ENCODE measurements at places on chromosomes 7 and 10.

DNA sequence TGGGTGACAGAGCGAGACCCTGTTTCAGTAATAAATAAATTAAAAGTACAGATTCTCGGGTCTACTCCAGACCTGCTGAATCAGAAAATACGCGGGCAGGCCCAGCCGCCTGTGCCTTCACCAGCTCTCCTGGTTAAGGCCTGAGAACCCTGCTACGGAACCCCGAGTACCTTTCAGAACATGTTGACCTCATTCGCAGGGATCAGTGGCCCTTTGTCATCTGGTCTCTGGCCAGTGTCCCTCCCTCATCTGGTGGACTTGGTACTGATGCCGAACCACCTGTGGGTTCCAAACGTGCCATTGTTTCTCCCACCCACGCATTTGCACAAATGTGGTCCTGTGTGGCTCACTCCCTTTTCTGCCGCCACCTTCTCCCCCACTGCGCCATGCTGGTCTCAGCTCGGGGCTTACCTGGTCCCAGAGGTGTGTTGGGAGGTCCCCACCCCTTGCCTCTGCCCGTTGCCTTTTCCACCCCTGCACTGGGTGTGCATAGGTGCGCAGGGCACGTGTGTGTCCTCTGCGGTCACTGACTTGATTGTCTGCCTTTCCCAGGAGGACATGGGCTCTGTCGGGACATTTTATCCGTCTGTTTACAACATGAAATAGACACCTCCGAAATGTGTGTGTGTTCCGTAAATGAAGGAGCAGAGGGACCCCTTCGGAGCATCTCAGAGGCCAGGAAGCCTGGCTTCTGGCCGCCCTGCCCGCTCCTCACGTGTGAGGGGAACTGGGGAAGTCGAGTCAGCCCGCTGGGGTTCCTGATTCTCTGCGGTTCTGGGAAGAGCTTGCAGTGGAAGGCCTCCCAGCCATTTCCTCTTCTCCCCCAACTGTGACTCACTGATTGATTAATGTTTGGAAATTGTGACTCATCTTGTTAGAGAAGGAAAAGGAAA lies 135.2 kb downstream of the CUX1 start:
- no peak for DNase-seq

DNA sequence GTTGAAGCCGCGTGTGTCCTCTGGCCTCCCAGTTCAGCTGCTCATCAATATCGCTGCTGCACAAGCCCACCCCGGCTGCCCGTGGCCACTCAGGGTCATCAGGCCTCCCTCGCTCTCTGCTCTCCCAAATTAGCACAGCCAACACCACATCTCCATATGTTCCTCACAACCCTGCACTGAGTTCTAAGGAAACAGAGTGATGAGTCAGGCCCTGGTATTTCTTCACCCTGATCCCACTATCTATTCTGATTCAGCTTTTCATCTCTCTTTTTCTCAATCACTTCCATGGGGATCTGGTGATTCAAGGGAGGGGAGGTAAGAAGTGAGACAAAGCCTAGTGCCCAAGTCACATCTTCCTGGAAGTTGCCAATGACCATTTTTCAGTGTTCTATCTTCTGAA lies 23.8 kb downstream of the CYTH3 start:
- no peak for DNase-seq

- no peak for DNase-seq
These were observed 645.5 kb downstream of the GRID1 start for GRCh38 chr10:85720931-85721590.

GRCh38 chr7:36896956-36897590 lies 172.8 kb upstream of the AOAH start:
- no peak for DNase-seq

- DNase-seq = no peak
These were observed 2.8 kb upstream of the DEPP1 start for GRCh38 chr10:44981172-44982113.

DNA sequence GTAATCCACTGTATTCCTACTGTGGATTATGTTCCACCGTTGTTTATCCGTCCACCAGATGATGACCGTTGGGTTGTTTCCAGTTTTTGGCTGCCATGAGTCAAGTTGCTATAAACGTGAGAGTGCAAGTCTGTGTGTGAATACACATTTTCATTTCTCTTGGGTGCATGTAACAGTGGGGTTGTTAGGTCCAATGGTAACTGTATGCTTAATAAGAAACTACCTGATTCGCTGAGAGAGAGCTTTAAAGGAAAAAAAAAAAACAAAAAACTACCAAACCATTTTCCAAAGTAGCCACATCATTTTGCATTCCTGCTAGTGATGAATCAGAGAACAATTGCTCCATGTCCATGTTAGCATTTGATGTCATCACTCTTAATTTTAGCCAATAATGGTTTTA lies 15.9 kb downstream of the UBN2 start:
- no peak for DNase-seq

GRCh38 chr7:39342763-39343162 lies 223.4 kb upstream of the YAE1 start:
- DNase-seq = no peak

GRCh38 chr10:51743146-51743545 lies 43.8 kb upstream of the CSTF2T start:
- DNase-seq = no peak

GRCh38 chr10:124616040-124616835 lies 127.9 kb downstream of the FAM53B start:
- DNase-seq = no peak

GRCh38 chr7:128069373-128070364 lies 38.4 kb upstream of the LRRC4 start:
- no peak for DNase-seq

DNA sequence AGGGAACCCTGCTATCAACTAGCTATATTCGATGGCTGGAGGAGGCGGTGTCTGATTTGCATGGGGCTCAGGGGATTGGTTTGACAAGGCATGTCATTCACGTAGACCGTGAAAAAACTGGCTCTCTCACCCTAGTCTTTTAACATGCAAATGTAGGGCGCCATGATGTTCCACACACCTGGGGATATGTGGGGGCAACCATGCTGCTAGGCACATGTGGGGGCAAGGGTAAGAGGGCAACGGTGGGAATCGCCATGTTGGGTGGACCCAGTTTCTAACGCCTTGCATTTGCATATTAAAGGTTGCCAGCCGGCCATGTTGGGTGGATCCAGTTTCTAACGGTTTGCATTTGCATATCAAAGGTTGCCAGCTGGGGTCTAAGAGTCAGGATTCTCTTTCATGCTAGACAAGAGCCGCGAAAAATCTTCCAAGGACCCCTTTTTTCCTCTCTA lies 419.2 kb upstream of the NFE2L3 start:
- no peak for DNase-seq

DNA sequence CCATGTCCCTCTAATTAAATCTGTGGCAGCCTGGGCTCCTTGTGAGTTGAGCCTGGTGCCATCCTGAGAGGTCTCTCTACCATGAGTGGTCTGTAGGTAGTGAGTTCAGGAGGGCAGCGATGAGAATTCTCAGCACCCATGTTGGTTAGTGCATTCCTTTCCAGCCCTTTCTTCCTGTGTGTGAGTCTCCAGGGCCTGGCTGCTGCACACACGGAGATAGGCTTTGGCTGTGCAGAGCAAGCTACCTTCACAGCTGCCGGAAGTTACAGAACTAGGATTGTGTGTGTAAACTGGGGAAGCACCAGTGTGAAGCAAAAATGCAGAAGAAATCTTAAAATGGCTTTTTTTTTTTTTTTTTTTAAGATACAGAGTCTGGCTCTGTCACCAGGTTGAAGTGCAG lies 358.6 kb downstream of the PAXIP1 start:
- DNase-seq = no peak

DNA sequence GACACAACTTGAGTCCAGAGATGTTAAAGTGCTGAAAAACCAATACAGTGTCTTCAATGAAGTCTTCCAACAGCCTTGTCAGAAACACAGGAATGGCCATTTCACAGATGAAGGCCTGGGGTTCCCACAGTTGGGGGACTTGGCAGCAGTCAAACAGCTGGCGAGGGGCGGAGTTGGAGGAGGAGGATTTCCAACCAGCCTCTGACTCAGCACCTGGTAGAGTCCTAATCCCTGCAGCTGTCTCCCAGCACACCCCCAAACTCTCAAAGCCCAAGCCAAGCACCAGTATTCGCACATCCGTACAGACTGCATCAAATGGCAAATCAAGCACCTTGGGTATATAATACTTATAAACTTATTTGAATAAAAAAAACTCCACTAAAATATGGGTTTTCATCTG lies 28.0 kb downstream of the CTBP2 start:
- no peak for DNase-seq

DNA sequence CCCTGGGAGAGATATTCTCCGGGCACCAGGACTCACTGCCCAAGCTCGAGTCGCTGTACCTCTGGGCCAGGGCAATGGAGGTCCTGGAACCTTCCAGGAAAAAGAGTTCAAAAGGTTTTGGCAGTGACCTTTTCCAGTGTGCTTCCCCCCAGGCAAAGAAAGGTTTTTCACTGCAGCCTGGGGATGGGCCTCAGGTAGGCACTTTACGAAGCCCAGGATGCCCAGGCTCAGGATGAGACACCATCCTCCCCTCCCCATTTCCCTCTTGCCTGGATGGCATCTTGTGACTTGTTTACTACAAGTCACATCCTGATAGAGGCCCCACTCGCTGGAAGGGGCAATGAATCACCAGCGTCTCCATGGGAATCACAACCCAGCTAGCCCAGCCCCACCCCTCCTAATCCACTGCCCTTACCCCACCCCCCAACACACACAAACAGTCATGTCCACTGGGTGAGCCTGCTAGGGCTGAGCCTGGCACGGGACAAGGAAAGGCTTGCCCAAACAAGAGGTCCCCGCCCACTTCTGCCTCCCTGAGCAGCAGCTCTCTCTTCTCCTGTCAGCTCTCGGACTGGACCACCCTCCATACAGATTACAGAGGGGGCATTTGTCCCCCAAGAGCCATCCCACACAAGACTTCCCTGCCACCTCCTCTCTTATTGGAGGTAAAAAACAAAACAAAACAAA lies 93.8 kb upstream of the SMNDC1 start:
- no peak for DNase-seq

GRCh38 chr7:89549768-89550167 lies 604.5 kb upstream of the STEAP1 start:
- no peak for DNase-seq

- DNase-seq = no peak
These were observed 3.4 kb downstream of the TRRAP start for GRCh38 chr7:98881561-98882315.

DNA sequence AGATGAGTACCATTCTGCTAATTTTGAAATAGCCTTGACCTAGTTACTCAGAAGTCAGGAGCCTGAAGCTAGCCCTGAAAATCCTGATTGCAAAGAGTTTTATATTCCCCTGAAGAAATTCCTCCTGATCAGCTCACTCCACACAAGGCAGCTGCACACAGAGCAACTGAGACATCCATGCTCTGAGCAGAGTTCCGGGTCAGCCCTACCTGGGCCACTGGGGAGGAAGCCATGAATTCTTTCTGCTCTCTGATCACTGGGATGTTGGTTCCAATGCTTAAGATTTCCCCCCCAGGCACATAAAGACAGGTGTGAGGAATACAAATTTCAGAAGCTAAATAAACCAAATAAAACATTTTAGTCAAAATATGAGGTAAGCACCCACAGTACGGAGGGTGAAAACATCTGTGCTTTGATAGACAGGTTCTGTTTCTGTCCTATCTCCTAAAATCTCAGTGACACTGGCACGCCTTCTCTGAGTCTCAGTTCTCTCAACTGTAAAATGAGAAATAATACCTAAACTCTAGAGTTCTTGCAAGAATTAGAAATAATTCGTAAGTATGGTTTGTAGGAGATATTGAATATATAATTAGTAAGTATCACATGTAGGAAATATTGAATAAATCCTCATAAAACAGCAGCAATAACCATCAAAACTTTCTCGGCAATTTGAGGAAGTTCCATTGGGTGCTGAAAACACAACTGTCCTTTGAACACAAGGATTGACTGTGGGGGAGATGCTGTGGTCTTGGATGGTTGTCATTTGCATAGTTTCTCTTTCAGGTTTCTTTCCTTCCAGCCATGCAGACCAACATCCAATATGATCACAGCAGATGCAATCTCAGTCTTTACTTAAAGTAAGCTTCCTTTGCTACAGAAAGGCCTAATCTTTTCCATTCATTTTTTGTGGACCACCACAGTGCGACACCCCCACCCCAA lies 133.0 kb upstream of the TNS3 start:
- DNase-seq = no peak

- no peak for DNase-seq
These were observed 1.7 kb upstream of the ANKRD22 start for GRCh38 chr10:88853155-88853881.

DNA sequence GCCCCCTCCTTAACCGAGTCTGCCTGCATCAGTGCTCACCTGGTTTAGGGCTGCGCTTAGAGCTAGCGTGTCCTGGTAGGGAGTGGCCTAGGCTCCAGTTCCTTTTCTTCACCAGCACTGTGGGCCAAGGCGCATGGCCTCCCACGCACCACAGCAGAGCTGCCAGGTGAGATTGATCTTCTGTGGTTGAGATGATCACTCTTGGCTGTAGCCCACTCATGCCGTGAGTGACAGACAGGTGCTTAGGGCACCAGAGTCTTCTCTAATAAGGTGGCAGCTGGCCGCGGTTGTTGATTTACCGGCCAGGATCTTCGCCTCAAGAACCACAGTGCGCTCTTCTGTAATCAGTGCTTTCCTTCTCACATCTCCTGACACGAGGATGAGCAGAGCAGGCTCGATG lies 157.2 kb upstream of the INSYN2A start:
- DNase-seq = no peak

- DNase-seq = no peak
These were observed 18.3 kb upstream of the ZNF12 start for GRCh38 chr7:6725003-6725402.

- DNase-seq = no peak
These were observed 46.0 kb downstream of the LCOR start for GRCh38 chr10:96878057-96878456.

DNA sequence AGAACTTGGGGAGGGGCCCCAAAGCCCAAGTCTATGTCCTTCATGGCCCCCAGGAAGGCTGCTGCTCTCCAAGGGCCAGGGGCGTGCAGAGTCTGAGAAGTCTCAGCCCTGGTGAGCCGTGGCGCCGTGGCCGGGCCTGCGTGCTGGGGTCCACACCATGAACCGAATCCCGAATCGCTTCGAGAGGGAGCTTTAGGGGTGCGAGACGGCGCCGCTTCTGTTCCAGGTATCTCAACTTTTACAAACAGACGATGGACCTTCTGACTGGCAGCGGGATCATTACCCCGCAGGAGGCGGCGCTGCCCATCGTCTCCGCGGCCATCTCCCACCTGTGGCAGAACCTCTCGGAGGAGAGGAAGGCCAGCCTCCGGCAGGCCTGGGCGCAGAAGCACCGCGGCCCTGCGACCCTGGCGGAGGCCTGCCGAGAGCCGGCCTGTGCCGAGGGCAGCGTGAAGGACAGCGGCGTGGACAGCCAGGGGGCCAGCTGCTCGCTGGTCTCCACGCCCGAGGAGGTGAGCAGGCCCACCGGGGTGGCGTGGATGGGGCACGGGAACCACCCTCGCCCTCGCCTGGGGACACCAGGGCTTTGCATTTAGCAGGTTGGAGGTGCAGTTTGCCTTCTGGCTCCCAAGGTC lies 12.7 kb downstream of the STRA8 start:
- no peak for DNase-seq

- no peak for DNase-seq
These were observed 12.0 kb downstream of the TET1 start for GRCh38 chr10:68572151-68572550.
